ENCODE measurements at places on chromosomes 4 and X.

DNA sequence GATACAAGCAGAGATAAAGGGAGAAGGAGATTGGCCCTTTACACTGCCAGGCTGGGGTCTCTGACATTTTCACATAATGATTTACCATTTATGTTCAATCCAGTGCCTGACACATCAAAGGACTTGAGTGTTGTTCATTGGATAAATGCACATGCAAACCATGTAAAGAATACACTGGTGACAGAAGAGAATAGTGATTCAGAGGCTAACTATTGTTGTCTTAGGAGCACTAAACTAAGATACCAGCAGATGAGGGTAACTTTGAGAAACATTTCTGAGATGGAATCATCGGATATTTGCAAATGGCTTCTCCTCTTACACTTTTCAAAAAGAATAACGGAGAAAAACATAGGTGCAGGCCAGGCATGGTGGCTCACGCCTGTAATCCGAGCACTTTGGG lies 67.3 kb upstream of the HHIP start:
- no peak for DNase-seq

- no peak for DNase-seq
Observed at GRCh38 chrX:6203462-6204215, 25.0 kb downstream of the NLGN4X start.

DNA sequence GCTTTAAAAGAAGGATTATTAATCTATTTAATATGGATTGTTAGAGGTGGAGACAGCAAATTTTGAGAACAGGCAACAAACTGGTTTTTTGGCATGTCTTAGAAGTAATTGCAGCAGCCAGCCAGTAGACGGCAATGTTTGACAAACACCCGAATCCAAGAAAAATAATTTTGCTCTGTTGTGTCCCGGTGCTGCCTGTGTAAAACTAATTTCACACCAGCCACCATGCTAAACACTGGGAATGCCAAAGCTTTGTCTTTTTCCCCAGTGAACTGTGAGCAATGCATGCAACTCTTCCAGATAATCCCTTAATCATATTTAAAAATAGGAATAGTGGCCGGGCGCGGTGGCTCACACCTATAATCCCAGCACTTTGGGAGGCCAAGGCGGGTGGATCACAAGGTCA lies 25.9 kb downstream of the SMIM31 start:
- no peak for DNase-seq

GRCh38 chrX:125319646-125320521 lies at the start of gene TEX13C:
TSS of gene TEX13C (plus strand) at chrX:125319871. CDS start at chrX:125320120, 249 bp downstream.
- no peak for DNase-seq

DNA sequence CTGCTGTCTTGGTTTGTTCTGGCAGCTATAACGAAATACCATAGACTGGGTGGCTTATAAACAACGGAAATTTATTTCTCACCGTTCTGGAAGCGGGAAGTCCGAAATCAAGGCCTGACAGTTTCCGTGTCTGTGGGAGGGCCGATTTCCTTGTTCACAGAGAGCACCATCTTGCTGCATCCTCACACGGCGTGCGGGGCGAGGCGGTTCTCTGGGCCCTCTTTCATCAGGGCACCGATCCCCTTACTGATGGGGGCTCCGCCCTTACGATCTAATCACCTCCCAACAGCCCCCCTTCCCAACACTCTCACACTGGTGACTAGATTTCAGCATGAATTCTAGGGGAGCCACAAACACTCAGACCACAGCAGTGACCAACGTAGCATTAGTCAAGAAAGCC lies 578.3 kb upstream of the FAT1 start:
- no peak for DNase-seq

DNA sequence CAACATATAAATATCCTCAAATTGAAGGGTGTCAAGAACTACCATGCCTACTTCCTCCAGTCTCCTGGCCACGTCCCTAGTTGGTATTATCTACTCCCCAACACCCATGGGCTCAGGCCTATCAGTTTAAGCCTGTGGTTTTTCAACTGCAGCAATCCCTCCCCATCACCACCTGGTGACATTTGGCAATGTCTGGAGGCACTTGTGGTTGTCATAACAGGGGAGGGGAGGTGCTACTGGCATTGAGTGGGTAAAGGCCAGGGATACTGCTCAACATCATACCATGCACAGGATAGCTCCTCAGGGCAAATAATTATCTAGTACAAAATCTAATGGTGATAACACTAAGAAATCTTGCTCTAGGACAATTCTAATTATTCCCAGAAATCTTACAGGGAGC lies 95.3 kb downstream of the COMMD8 start:
- no peak for DNase-seq

GRCh38 chr4:177109769-177110168 lies 199.9 kb upstream of the NEIL3 start:
- DNase-seq = no peak

GRCh38 chr4:112942077-112942476 lies 107.4 kb upstream of the ANK2 start:
- no peak for DNase-seq

DNA sequence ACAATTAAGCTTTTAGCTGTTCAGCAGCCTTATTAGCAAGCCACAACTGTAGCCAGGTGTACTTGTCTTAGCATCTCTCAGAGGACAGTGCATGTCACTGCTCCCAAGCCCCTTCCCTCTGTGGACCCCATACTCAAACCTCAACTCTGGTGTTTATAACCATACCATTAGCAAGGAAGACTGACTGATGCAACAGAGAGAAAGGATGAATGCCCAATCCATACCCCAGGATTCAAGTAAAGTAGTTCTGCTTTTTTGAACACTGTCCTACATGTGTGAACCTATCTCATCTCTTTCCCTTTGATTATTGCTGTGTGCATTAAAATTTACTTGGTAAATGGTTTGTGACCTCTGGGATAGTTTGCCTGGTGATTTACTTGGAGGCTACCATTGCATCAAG lies 22.8 kb upstream of the CYBB start:
- DNase-seq = no peak

GRCh38 chr4:1051472-1051871 lies 40.0 kb downstream of the FGFRL1 start:
- no peak for DNase-seq

- no peak for DNase-seq
Observed at GRCh38 chrX:109632906-109633504, 8.0 kb upstream of the KCNE5 start.

DNA sequence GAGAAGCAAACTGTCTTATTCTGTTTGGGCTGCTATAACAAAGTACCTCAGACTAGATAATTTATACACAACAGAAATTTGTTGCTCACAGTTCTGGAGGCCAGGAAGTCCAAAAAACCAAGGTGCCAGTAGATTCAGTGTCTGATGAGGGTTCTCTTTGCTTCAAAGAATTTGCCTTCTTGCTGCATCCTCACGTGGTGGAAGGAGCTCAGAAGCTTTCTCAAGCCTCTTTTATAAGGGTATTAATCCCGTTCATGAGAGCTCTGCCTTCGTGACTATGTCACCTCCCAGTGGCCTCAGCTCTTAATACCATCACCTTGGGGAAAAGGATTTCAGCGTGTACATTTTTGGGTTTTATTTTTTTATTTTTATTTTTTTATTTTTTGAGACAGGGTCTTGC lies 20.1 kb downstream of the CA5B start:
- DNase-seq = no peak

GRCh38 chr4:62130637-62131036 lies 930.5 kb downstream of the ADGRL3 start:
- no peak for DNase-seq

GRCh38 chr4:155532373-155533085 lies 134.1 kb upstream of the GUCY1A1 start:
- no peak for DNase-seq

DNA sequence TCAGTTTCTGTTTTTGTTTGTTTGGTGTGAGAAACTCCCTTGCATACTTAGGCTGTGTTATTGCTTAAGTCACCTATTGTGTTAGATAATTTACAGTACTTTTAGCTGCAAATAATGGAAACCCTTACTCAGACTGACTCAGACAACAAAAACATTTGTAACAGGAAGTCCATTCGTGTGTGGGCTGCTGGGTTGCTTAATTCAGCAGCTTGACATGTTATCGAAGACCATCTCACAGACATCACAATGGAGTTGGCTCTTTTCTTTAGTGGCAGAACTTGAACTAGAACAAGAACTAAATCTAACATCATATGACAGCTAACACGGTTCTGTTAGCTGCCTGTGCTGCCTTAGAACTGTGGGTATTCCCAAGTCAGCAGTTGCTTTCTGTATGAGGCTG lies 9.9 kb upstream of the GABRE start:
- no peak for DNase-seq

DNA sequence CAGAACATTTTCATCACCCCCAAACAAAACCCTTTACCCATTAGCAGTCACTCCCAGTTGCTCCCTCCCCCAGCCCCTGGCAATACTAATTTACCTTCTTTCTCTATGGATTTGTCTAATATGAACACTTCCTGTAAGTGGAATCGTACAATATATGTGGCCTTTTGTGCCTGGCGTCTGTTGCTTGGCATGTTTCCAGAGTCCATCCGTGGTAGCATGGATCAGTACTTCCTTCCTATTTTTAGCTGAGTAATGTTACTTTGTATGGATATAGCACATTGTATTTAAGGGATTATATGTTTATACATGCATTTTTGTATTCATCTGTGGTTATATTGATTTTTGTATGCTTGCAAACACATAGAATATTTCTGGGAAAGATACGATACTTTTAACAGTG lies 48.2 kb downstream of the PPEF1 start:
- DNase-seq = no peak

DNA sequence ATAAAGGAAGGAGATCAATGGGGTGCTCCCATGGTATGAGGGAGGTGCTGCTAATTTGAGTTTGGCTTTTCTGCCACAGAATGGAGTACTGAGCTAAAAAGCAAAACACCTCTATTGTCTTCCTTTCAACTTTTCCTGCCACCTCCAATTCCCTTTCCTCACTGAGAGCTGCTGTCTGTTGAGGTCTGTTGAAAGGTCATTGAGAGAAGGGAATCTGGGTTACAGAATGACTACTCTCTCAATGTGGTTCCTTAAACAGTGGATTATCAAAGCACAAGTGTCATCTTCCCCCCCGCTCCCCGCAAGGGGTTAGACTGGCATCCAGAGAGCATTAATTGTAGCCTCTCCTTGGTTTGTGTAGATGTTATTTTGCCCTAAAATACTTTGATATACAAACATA lies 10.7 kb downstream of the USP9X start:
- DNase-seq = no peak

DNA sequence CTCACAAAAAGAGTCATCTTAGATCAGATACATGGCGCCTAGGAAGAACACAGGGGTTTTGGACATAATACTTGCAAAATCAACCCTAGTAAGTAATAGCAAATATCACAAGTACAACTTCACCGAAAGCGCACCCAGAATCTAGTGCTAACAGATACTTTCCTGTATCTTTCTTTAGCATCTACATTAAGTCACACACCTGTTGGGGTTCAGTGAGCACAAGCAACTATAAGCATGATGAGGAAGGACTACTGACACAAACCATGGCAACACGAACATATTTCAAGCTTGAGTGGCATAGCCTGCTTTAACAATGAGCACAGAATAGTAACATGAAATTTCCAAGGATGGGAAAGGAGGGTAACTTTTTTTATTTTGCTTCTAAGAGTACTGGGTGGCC lies 116.1 kb downstream of the GPC3 start:
- DNase-seq = no peak

DNA sequence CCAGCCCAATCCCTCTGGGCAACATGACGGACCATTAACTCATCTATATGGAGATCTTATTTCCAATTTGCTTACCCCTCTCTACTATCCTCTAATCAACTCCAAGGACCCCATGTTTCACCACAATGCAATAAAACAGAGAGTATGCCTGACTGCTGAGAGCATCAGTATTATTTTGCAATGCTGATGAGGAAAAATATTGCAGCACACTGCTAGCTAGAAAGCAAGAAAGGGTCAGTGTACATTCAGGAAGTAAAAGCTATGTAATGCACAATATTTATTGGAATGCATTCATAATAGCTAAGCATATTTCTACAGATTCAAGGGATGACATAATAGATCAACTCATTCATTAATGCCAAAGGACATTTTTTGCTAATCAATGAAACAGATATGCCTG lies 33.2 kb downstream of the ARAP2 start:
- no peak for DNase-seq

GRCh38 chrX:10902001-10902400 lies 209.1 kb upstream of the HCCS start:
- DNase-seq = no peak

DNA sequence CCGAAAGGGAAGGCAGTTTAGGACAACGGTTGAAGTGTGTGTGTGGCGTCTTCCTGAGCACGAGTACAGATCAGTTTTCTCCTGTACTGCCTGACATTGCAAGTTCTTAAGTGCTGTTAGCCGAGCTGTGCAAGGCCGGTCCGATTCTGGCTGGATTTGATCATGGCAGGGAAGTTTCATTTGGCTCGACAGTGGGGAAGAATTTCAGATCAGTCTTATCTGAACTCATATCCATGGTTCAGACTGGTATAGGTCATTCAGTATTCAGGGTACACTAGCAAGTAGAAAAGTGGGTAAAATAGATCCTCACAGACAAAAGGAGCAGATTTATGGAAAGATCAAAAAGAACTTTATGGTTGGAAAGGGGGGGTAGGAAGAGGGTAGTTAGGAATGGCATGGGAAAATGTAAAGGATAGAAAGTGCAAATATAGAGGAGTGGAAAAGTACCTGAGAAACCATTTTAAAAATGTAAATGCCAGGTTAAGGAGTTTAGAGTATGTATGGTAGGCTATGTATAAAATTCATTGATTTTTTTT lies 716 bp downstream of the THAP9 start:
- DNase-seq = no peak

DNA sequence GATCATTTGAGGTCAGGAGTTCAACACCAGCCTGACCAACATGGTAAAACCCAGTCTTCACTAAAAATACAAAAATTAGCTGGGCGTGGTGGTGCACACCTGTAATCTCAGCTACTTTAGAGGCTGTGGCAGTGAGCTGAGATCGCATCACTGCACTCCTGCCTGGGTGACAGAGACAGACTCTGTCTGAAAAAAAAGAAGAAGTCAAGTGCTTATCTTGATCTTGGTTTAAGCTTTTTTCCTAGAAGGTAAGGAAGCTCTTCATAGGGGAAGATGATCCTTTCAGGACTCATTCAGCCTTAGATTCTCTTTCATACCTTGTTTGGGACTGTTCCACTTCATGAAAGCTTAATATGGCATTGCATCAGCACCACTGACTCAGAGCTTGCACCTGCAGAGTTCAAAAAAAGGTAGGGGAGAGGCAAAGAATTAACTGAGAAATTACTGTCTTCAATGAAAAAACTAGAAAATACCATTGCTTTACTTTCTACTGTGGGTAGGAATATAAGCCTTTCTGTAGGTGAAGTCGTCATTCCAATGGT lies 70.8 kb upstream of the EPGN start:
- no peak for DNase-seq

DNA sequence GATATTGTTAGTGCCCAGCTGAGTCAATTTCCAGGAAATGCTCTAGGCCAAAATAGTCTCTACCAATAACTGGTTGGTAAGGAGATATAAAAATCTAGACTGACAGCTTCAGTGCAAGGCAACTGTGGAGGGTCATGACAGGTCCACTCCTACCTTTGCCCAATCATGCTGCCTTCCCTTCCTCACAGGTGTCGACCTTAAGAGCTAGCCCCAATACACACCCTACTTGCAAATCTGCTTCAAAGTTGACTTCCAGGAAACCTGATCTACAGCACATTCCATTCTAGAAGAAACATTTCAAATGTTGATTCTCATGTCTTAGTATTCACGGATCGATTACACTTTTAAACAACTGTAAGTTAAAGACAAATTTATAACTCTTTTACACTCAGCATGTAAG lies 1455.5 kb downstream of the TECRL start:
- no peak for DNase-seq
